Memory B cell (primary cell): ENCODE measurements at places on chromosomes 3 and 15.

DNA sequence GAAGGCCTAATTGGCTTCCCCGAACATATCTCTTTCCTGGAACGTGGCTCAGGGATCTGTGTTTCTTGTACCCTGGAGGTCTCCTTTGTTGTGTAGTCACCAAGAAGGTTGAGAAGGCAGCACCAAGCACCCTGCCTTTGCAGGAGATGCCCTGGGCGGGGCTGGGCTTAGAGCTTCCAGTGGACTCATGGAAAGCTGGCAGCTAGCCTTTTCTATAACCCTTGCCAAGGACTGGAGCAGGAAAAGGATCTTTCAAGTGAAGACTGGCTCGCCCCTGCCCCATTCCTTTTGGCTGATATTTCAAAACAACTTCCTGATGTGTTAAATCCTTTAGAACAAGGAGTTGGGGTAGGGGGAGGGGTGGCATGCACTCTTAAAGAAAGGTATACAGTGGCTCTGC is 58.9 kb upstream of the EPHA6 start:
- no peaks in the 10 kb centered on the region for H3K27me3 ChIP-seq
- DNase-seq: no peak
- H3K27ac ChIP-seq: no peak overlapping the region
- H3K4me3 ChIP-seq: no peak overlapping the region
- no peaks in the 10 kb centered on the region for H3K36me3 ChIP-seq

DNA sequence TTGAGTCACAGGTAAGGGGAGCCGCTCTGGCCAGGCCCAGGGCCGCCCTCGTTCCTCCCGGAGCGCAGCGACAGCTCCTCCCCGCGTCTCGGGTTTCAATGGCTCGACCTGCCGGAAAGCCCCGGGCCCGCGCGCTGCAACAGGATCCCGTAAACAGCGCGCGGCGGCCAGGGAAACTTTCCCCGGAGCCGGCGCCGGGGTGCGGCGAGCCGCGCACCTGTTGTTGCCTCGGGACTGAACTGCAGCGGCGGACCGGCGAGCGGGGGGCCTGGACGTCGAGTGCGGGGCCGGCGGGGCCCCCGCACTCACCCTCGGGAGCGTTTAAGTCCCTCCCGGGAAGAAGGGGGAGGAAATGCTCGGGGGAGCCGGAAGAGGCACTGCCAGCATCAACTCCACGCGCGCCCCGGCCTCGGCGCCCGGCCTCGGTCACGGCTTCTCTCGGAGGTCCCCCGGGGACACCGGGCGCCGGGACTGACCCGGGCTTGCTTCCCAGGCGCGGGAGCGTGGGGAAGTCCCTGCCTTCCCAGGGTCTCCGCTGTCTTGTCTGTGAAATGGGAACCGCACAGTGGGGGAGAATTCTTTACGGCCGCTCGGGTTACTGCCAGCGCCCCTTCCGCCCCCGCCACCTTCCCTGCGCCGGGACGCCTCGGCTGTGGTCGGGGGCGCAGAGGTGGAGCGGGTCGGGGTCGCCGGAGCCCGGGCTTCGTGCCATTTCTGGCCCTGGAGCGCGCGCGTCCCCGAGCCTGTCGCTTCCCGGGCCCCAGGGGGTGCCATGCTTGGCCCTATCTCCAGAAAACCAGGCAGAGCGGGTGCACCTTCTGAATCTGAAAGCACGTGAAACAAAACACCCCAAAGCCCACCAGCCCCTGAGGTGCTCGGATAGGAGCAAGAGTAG is 7.5 kb upstream of the PGPEP1L start:
- DNase-seq: no peak
- H3K4me1 ChIP-seq: peaks cover 3% of the 10 kb centered on the region
- H3K27me3 ChIP-seq: peaks cover 19% of the 10 kb centered on the region
- H3K4me3 ChIP-seq: peak overlapping the region; percentile 34

- no peak for DNase-seq
- peak overlapping the region; percentile 53 for H3K27ac ChIP-seq
- H3K4me3 ChIP-seq: peak overlapping the region; percentile 62
- H3K27me3 ChIP-seq: peaks cover 26% of the 10 kb centered on the region
These were observed 443 bp upstream of the NR2F2 start for GRCh38 chr15:96330064-96330449.

DNA sequence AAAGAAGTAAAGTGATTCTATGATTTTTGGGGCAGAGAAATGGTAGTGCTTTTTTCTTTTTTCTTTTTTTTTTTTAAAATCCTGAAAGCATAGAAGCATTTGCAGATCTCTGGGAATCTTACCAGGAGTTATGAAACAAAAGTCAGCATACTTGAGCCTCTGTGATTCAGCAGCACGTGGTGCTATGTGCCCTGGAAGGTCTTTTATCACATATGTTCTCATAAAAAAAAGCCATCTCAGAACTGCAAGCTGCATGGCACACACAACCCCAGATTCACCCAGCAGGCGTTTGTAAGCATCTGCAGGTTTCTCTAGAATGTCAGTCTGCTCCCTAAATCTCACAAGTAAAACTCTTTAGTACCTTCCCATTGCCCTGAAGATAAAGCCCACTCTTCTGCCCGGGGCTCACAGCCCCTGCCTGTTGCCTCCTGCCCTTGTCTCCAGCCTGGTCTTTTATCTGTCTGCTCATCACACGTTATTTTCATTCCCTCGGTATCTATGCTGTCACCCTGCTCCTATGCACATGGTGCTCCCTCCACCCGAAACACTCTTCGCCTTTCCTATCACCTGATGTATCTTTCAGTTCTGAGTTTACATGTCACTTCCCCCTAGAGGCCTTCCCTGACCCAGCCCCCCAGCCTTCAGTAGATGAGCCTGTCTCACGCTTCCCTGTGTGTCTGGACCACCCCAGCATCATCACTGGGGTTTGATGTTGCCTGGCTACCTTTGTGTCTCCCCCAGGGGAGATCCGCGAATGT is 72.4 kb downstream of the CHDH start:
- no peaks in the 10 kb centered on the region for H3K36me3 ChIP-seq
- peak overlapping the region; percentile 55 for H3K4me3 ChIP-seq
- peaks cover 11% of the 10 kb centered on the region for H3K4me1 ChIP-seq
- no peaks in the 10 kb centered on the region for H3K27me3 ChIP-seq

DNA sequence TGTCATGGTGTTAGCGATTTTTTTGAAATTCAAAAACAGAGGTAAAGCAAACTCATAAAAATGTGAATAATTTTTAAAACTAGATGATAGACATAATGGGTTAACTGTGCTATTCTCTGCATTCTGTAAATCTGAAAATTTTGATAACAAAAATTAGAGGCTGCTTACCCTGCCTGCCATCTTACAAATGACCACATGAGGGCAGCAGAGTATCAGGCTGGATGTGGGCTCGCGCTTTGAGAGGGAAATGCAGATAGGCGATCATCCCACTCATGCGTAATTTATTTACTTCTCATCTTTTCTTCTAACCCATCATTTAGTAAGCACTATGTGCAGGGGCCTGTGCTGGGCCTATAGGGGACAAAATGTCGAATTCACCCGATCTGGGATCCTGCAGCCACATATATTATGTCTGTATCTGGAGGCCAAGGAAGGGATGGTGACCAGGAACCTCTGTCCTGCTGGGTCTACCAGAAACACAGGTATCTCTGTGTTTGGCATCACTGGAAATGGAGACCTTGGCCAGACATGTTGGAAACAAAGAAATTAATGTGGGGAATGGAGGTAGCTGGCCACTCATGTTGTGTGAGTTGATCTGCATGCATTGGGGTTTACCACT is 7.8 kb upstream of the RAD18 start:
- H3K4me3 ChIP-seq: no peak overlapping the region
- no peaks in the 10 kb centered on the region for H3K4me1 ChIP-seq
- peaks cover 2% of the 10 kb centered on the region for H3K36me3 ChIP-seq
- peaks cover 7% of the 10 kb centered on the region for H3K27me3 ChIP-seq
- peak; percentile 72 for DNase-seq

DNA sequence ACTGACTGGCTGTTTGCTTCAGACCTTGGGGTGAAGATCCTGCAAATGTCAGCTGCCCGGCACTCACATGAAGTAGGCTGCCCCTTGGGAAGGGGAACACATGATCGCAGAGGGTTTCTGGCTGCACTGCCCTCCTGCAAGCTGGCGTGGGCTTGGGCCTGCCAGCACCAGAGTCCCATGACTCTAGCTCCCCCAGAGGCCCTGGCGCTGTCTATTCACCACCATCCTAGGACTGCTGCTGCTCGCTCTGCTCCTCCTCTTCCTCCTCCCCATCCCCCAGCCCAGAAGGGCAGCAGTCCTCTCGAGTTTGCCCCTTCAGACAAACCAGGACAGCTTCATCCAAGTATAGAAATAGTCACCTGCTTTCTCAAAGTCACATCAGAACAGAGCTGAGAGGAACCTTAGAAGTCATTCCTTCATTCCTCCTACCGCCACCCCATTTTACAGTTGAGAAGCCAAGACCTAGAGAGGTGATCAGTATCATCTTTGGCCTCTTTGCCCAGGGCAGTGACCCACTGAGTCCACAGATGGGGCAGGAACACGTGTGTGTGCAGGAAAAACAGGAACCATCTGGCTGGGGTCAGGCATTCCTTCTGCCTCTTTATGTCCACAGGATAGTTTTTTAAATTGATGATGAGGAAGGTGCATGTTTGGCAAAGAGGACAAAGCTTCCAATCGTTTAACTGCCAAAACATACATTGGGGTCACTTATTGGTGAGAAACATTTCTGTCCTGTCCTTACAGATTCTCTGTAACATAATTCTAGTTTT is 13.2 kb downstream of the DPH3 start:
- no peak overlapping the region for H3K27ac ChIP-seq
- H3K4me3 ChIP-seq: no peak overlapping the region
- DNase-seq: no peak
- peaks cover 23% of the 10 kb centered on the region for H3K4me1 ChIP-seq
